ENCODE measurements at places on chromosomes 12 and 14.
A peak's percentile ranks its signal among the peaks of the same experiment; 100 is the strongest.

DNA sequence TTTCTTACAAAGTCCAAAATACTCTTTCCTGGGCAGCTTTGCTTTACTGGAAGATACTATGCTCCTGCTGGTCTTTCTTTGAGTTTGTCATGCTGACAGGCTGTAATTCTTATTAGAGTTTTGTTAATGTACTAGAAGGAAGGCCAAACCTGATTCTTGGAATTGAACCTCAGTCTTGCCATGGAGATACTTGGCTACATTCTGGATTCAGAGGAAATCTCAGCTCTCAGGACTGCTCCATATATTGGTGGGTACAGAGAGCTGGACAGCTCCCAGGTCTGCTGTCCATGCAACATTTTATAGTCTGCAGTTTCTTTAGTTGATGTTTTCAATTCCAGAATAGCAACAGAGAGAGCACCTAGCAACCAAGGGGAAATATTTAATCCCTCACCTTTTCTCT, 363.1 kb upstream of the STXBP6 start:
- no peak for DNase-seq

DNA sequence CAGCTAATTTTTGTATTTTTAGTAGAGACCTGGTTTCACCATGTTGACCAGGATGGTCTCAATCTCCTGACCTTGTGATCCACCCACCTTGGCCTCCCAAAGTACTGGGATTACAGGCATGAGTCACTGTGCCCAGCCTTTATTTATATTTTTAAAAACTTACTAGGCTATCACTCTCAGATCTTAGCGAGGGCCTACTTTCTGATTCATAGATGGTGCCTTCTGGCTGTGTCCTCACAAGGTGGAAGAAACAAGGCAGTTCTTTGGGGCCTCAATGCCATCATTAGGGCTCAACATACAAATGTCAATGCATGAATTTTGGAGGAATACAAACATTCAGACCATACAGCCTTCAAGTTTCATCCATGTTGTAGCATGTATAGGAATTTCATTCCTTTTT, 2.4 kb upstream of the DGLUCY start:
- no peak for DNase-seq

DNA sequence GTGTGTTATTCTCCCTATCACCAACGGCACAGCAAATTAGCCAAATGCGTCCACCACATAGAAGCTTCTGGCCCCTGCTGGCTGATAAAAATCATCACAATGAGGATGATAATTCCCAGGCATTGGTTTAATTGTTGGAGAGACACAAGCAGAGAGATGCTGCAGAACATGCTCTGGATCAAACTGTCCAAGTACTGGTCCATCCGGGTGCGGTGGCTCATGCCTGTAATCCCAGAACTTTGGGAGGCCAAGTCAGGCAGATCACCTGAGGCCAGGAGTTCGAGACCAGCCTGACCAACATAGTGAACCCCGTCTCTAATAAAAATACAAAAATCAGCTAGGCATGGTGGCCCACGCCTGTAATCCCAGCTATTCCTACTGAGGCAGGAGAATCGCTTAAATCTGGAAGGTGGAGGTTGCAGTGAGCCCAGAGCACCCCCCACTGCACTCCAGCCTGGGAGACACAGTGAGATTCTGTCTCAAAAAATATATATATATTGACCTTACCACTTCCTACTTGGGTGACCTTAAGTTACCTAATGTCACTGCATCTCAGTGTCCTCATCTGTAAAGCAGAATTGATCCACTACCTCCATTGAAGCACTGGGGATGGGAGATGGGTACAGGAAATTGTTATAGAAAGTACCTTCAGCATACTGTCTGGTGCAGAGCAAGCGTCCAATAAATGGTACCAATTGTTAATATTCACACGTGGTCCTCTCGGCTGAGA, 83.7 kb upstream of the EGLN3 start:
- DNase-seq: no peak

GRCh38 chr12:68358532-68359485, 26.6 kb upstream of the MDM1 start:
- DNase-seq: peak; percentile 86

- no peak for DNase-seq
Measured at GRCh38 chr12:100688451-100688864, 106.1 kb upstream of the ANO4 start.

DNA sequence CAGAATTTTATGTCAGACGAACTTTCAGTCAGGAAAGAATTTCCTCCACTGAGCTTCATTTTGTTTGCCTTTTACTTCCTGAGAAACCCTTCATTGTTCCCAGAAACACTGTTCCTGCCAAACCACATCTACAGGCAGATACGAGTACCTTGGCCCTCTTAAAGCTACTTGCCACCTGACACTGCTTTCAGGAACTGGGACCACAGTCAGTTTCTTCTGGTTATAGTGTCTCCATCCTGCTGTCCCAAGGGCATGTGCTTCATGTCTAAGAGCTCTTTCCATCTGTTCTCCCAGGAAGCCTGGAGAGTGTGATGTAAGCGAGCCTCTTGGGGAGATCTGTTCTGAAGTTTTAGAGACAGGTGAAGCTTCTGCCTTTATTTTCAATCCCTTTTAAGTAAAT, 161.7 kb upstream of the PLEKHA5 start:
- no peak for DNase-seq

GRCh38 chr12:132729541-132730320, 19.1 kb downstream of the PGAM5 start:
- no peak for DNase-seq

DNA sequence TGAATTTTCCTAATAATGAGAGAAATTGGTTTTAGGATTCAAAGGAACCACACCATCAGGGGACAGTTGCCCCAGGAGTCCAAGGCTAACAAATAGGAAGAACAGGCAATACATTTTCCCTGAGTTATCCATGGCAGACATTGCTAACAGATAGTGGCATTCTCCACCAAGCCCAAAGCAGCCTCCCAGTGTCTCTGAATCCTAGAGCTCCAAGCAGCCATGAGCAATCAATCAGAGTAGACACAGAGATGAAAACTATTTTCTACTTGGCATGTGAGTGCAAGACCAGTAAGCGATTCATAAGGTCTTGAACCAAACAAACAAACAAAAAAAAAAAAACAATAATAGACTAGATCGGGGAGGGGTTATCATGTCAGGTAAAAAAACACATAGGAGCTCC, 515.7 kb downstream of the MED13L start:
- no peak for DNase-seq

DNA sequence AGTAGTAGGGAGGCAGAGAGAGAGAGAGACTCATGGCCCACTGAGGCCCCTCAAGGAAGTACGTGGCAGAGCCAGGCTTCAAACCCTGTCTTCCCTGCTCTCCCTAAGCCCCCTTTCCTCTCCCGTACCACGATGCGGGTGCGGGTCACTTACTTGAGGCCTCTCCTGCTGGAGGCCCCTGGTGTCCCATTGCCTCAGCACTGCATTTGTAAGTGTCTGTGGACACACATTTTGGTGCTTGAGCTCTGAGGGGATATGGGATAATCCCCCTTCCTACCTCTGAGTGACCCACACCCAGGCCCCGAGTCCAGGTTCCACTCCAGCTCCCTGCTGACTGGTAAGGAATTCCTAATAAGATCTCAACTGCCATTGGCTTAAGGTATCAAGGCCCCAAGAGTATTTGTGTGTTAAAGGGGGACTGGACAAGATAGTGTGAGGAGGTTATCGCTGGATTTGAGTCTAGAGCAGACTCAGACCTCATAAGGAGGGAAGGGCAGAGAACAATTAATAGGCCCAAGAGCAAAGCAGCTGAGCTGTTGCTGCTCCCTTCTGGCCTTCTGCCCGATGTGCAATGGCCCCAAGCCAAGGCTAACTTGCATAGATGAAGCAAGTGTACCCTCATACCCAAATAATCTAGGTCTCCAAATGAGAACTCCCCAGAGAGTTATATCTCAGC, 71.9 kb downstream of the CRACR2A start:
- no peak for DNase-seq

DNA sequence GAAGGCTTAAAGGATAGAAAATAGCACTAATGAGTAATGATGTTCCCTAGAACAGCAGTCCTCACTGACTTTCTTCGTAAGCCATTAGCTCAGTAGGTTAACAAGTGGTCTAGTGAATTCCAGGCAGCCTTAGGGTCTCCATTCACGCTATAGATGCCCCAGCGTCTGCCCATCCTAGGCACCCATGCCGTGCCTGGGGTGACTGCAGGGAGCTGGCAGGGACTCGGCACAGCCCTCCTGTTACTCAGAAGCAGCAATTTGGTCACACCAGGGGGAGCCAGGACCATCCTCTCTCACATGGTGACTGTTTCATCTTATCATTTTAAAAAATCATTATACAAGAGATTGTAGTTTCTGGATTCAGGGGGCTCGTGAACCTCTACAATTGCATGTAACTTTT, 66.0 kb upstream of the TRAF3 start:
- peak; percentile 23 for DNase-seq

GRCh38 chr14:72739446-72740405, 154.2 kb downstream of the DPF3 start:
- DNase-seq: no peak

DNA sequence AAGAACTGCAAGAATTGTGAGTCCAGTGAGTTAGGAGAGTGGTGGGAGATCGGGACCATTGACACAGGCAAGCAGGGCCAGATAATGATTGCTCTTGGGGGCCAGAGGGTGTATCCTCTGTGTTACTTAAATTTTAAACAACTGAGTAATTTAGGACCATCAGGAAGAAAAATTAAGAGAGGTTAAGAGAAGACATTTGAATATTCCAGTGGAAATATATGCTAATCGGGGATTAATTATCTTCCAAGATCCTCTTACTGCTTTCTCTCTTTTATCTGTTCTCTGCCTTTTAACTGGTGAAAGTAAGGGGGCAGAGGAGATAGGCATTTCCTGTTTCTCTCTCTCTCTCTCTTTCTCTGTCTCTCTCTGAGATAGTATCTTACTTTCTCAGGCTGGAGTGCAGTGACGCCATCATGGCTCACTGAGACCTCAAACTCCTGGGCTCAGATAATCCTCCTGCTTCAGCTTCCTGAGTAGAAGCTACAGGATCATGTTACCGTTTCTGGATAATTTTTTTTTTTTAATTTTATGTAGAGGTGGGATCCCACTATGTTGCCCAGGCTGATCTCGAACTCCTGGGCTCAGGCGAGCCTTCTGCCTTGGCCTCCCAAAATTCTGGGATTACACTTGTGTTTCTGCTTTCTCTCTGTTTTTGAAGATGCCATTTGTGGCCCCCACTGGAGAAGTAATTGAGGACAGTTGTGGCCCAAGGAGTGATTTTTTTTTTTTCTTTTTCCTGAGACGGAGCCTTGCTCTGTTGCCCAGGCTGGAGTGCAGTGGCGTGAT, 85.1 kb downstream of the DIP2B start:
- DNase-seq: no peak

GRCh38 chr14:100905166-100905565, 1.6 kb upstream of the RTL1 start:
- no peak for DNase-seq

DNA sequence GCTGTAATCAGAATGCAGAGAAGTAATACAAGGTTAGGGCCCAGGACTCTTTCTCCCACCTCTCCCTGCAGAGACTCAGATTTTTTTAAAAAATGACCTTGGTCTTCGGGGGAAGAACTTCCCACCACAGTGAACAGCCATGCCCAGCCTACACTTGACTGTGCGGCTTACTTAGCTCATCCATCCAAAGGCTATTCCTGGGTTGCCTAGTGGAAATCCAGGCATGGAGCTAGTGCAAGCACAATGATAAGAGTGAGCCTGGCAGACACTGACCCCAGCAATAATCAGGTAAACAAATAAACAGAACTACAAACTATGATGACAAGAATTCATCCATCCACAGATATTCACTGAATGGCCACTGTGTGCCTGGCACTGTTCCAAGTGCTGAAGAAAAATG, 14.7 kb downstream of the SERPINA5 start:
- no peak for DNase-seq

DNA sequence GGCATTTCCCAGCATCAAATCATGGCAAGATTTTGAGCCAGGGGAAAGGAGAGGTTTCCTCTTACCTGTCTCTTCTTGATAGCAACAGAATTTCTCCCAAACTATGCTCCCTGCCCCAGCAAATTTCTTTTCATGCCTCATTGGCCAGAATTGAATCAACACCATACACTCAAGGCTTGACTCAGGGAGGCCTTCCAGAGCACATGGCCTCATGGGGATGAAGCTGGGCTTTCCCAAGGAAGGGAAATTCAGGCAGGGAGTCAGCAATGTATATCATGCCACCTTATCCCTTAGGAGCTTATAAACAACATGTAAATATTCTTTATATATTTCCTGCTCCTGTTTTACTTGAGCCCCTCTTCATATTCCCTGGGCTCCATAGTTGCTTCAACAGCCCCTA, 62.1 kb downstream of the ARF6 start:
- DNase-seq: no peak

- DNase-seq: no peak
Measured at GRCh38 chr14:37515771-37516170, 79.3 kb downstream of the FOXA1 start.

GRCh38 chr12:49903700-49904423, at the start of gene FAIM2:
TSS of gene FAIM2 (minus strand) at chr12:49903900. CDS start at chr12:49903792, 108 bp downstream.
- peak; percentile 36 for DNase-seq

DNA sequence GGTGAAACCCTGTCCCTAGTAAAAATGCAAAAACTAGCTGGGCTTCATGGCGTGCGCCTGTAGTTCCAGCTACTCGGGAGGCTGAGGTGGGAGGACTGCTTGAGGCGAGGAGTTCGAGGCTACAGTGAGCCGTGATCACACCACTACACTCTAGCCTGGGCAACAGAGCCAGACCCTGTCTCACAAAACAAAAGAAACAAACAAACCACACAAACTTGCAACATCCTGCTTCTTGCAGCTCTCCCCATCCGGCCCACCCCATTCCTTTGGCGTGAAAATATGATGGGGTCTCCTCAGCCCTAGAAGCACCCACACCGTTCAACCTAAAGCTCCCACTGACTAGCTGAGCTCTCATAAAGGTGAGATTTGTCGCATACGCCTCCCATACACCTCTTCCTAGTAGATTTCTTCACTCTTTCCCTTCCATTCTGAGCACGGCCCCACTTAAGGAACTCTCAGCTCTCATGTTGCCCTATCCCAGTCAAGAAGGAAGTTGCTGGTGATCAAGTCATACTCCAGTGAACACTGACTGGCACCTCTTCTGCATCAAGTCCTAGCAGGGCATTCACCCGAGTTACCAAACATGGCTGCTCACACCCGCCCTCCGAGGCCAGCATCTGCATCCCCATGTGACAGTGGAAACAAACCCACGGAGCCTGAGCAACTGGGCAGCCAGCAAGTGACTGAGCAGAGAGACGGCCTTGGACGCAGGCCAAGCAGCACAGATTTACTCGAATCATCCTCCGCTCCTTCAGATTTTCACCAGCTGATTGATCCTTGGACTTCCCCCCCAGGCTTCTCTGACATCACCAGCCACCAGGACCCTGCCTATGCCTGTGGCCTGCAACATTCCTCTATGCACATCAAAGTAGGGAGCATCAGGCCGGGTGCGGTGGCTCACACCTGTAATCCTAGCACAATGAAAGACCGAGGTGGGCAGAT, 18.9 kb upstream of the CD27 start:
- peak; percentile 89 for DNase-seq

- no peak for DNase-seq
Measured at GRCh38 chr12:30796313-30796780, 41.6 kb upstream of the CAPRIN2 start.
